Caco-2 (cell line): ENCODE measurements at places on chromosomes 1 and 21.
A peak's percentile ranks its signal among the peaks of the same experiment; 100 is the strongest.

- no peak for DNase-seq
Measured at GRCh38 chr1:63405021-63405420, 37.6 kb downstream of the ALG6 start.

DNA sequence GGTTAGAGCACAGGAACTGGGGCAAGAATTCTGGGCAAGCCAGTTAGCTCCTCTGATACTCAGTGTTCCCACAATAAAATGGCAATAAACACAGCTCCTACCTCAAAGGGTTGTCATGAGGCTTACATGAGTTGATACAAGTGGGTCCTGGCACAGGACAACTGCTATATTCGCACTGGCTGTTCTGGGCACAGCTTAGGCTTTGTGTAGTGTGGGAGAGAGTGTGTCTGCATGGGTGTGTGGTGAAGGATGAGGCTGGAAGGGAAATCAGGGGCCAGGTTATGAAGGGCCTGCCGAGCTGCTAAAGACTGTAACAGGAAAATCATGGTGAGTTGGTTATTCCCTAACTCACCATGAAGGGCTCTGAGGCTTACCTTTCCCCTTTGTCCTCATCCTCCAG lies 18.7 kb downstream of the ETV3 start:
- no peak for DNase-seq

DNA sequence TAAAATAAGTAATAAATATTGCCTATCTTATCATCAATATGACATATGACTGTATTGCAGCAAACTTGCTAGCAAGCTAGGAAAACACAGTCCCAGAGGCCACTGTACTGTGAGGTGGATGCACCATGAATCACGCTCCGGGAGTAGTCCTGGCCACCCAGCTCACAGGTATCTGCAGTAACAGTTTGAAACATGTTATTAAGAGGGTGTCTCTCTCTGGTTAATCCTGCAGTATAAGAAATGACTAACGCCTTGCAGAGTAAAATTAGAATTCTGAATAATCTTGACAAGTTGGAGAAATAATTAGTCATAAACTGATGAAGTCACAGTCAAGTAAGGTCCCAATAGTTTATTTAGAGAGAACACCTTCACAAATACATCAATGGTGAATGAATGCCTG lies 34.0 kb upstream of the DPT start:
- no peak for DNase-seq

GRCh38 chr1:183945428-183946319 lies 91.9 kb downstream of the COLGALT2 start:
- peak; percentile 65 for DNase-seq
